ENCODE measurements at places on chromosomes 13 and 19. TPM values are rescaled to one million over a fixed set of nuclear protein-coding genes. Genes with fewer than 3 reads are reported as not detected.

The ACER1 gene
- total RNA-seq: not detected

The CD70 gene
- not detected for total RNA-seq

The ARL11 gene
- 0.57 TPM for total RNA-seq

The CCDC122 gene
- total RNA-seq: 2.6 TPM

The PGLYRP1 gene
- total RNA-seq: 0.35 TPM

The PIP5K1C gene
- total RNA-seq: 34.7 TPM

The ZNF730 gene
- total RNA-seq: 0.11 TPM

The FGF14 gene
- 3.6 TPM for total RNA-seq

The TYROBP gene
- total RNA-seq: 34.5 TPM

The RPL18 gene
- total RNA-seq: 604 TPM

The KLF1 gene
- not detected for total RNA-seq

The CCL25 gene
- total RNA-seq: not detected

The RASL11A gene
- 10.6 TPM for total RNA-seq

The FREM2 gene
- total RNA-seq: 0.03 TPM

The LILRA2 gene
- total RNA-seq: 3.1 TPM

The TSEN34 gene
- total RNA-seq: 16.1 TPM

The TMEM255B gene
- 9.8 TPM for total RNA-seq

The STARD13 gene
- total RNA-seq: 36.4 TPM

The PDX1 gene
- not detected for total RNA-seq

The CPB2 gene
- total RNA-seq: not detected

Measured in Right ventricle myocardium inferior (tissue), 1 donor.